ENCODE measurements at places on chromosomes 4 and X.

DNA sequence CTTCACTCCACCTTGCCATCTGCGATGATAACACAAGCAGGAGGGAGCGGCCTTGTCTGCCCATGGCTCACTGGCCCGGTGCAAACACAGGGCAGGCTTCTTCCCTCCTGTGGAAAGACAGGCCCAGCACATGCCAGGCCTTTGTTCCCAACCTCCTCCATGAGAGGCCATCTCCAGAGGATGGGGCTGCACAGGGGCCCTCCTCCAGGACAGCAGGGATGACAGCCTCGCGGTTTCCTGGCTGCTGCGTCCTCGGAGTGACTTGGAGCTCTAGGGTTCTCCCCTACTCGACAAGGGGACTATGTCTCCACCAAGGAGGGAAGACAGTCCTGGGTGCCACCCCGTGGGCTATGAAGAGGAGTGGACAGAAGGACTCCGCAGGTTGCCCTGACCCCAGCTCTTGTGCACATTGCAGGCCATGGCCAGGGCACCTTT lies 21.8 kb downstream of the RNF212 start:
- no peak for DNase-seq

DNA sequence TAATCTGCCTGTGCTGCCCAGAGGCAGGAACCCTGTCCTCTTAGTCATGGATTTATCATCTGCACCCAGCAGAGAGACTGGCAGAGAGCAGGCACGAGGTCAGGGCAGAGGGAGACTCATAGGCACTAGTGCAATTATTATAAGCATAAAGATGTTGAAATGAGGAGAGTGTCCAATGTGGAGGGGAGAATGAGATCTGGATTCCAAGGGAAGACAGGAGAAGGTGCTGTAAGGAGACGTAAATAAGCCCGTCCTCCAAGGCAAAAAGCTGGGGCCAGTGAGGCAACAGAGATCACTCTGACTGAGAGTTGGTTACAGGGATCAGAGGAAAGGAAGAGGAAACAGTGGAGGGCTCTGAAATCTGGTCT lies 406.2 kb downstream of the MAPK10 start:
- no peak for DNase-seq

DNA sequence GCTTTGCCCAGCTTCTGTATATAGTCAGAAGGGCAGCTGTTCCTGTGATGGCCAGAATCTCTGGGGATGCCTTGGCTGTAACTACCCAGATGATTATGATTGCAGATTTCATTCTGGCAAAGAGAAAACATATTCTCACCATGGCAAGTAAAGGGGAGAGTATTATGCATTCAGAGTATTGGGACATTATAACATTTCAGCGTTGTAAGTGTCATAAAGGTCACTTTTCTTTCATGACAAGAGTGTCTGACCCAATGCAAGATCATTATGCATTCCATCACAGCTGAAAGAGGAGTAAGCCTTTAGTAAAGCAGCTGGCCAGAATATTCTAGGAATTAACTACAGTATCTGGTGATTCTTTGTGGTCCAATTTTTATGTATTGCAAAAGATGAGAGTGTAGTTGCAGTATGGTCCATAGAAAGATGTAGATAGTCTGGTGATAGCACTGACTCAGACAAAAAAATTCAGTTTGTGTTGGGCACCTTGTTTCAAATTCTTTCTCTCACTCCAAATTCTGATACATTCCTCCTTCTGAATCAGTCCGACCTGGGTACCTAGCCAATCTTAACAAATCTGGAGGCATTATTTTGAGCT lies 2366.3 kb downstream of the PCDH7 start:
- no peak for DNase-seq

- DNase-seq, result no peak
These were observed 101.7 kb upstream of the FRG1 start for GRCh38 chr4:189838821-189839497.

GRCh38 chrX:153885968-153886903 lies at the start of gene L1CAM:
TSS of gene L1CAM (minus strand) at chrX:153886173. CDS start at chrX:153875836, 10,337 bp downstream.
- no peak for DNase-seq

GRCh38 chr4:126992910-126993309 lies 639.8 kb upstream of the INTU start:
- no peak for DNase-seq

GRCh38 chr4:183407635-183408464 lies 36.6 kb upstream of the CDKN2AIP start:
- DNase-seq, result no peak

- no peak for DNase-seq
These were observed 51.4 kb downstream of the SHROOM4 start for GRCh38 chrX:50762578-50762977.

DNA sequence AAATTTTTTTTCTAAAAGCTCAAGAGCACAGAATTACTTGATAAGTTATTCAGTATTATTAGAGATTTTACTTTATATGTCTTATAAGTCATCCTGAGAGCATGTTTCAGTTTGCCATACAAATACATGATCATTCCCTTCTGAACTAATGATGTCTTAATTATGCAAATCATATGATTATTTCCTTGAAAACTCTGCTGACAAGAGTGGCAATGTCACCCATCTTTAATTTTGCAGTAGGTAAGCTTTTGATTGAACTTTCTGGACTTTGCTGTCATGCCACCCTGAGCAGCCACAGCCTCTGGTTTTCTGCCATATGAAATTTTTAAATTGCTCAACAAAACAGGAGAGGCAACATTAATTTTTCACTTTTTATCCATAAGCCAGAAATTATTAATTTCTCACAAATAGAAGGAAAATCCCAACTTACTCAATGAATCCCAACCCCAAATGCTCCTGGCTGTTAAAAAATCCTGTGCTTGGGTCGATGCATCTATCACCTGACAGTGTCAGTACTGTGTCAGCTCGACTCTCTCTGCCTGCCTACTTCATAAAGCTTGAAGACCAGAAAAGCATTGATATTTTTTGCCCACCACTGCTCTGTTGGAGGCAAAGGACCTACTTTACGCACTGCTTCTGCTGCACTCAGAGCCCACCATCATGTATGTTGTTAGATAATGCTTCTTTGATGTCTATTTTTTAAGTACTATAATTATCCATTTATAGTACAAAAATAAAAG lies 11.6 kb upstream of the HADH start:
- no peak for DNase-seq

DNA sequence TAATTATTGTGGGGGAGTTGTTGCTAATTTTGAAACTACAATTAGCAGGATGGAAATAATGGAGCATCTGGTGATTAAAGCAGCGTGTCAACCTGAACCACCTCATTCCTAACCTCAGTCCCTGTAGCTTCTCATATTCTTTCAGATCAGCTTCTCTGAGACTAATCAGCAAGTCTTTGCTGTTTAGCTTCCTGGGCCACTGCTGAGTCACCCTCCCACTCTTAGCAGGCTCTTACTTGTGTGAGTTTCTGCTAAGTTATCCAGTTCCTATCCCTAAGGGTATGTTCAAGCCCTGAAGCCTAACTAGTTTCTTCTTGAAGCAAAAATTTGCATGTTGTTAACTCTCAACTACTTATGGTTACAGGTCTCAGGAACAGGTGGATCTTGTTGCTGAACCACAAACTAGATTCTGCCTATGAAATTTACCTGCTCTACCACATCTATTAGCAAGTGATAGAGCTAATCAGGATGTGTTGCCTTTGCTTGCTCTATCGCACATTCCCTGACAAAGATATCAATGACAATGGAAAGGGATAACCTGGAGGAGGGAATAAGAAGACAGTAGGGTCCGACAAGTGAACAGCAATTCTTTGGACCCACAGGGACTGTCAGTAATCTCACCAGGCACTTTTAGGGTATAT lies 134.2 kb downstream of the EIF4E start:
- DNase-seq, result peak; percentile 1

All from stimulated activated CD8-positive, alpha-beta memory T cell treated with anti-CD3 and anti-CD28 coated beads, Interleukin-4, amount 100 ng/mL, for 4 hours (primary cell).